Vagina (tissue), 2 donors: ENCODE measurements at places on chromosomes 7 and 10.

- H3K36me3 ChIP-seq, result no peaks in the 10 kb centered on the region
- peaks cover 11% of the 10 kb centered on the region for H3K27me3 ChIP-seq
- no peak within 1 kb of the TSS for H3K27ac ChIP-seq
- peak within 1 kb of the TSS; percentile 8 for H3K4me3 ChIP-seq
Measured at GRCh38 chr10:69573056-69573806, at the start of gene NEUROG3. NEUROG3 (minus strand) TSS chr10:69573422; CDS start chr10:69573043, 379 bp downstream.

GRCh38 chr7:157360483-157361025 lies 23.8 kb downstream of the DNAJB6 start:
- no peaks in the 10 kb centered on the region for H3K27me3 ChIP-seq
- H3K36me3 ChIP-seq, result no peaks in the 10 kb centered on the region

DNA sequence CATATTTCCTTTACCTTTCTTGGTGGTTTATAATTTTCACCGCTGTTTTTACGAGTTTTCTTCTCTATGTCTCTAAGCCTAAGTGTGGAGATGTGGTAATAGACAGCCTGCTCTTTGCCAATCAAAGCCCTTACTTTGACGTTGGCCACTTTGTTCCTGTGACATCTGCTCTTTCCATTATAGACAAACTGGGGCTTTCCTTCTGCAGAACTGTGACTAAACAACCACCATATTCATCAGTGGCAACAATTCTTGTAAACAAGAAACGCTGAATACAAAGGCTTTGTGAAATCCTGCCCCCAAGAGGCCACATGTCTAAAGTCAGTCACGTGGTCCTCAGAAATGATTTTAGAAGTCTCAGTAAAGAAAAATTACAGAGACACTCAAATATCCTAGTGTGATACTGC lies 59.6 kb upstream of the CAPZA2 start:
- peak overlapping the region; percentile 2 for H3K27ac ChIP-seq
- no peak overlapping the region for H3K4me3 ChIP-seq
- H3K27me3 ChIP-seq, result no peaks in the 10 kb centered on the region
- DNase-seq, result no peak

- no peaks in the 10 kb centered on the region for H3K36me3 ChIP-seq
- no peak overlapping the region for H3K4me3 ChIP-seq
- H3K4me1 ChIP-seq, result no peaks in the 10 kb centered on the region
- no peak for DNase-seq
- no peaks in the 10 kb centered on the region for H3K27me3 ChIP-seq
Measured at GRCh38 chr7:81399471-81399870, 370.4 kb downstream of the HGF start.

- no peaks in the 10 kb centered on the region for H3K36me3 ChIP-seq
- no peaks in the 10 kb centered on the region for H3K4me1 ChIP-seq
- no peaks in the 10 kb centered on the region for H3K27me3 ChIP-seq
- H3K27ac ChIP-seq, result no peak overlapping the region
- DNase-seq, result no peak
Measured at GRCh38 chr7:155119801-155120382, 49.8 kb downstream of the HTR5A start.

DNA sequence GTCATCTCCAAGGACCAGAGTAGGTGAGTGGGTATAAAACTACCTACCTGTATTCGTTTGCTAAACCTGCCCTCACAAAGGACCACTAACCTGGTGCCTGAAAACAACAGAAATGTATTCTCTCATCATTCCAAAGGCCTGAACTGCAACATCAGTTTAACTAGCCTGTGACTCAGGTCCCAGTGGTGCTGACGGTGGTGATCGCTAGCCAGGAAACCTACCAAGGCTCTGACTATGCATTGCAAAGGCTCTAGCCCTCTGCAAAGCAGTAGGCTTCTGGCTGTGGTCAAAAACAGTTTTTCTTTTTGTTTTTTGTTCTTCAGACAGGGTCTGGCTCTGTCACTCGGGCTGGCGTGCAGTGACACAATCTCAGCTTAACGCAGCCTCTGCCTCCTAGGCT lies 107.5 kb downstream of the NPTX2 start:
- no peaks in the 10 kb centered on the region for H3K36me3 ChIP-seq
- DNase-seq, result no peak
- H3K4me3 ChIP-seq, result no peak overlapping the region

DNA sequence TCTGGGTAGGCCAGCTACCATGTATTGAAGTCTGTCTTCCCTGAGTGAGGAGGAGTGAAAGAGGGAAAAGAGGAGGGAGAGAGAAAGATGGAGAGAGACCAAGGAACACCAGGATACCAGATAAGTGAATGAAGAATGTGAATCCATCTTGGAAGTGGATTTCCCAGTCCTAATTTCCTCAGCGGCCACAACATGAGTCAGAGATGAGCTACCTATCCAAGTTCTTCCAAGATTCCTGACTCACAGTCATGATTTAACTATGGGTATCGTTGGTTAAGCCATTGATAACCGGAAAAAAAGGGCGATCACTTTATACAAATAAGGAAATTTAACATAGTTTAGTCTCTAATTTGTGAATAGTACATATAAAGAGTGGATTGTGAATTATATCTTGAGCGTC lies 561.8 kb downstream of the ATRNL1 start:
- no peaks in the 10 kb centered on the region for H3K36me3 ChIP-seq
- no peak overlapping the region for H3K4me3 ChIP-seq
- no peak for DNase-seq
- H3K27me3 ChIP-seq, result no peaks in the 10 kb centered on the region
- H3K4me1 ChIP-seq, result no peaks in the 10 kb centered on the region

DNA sequence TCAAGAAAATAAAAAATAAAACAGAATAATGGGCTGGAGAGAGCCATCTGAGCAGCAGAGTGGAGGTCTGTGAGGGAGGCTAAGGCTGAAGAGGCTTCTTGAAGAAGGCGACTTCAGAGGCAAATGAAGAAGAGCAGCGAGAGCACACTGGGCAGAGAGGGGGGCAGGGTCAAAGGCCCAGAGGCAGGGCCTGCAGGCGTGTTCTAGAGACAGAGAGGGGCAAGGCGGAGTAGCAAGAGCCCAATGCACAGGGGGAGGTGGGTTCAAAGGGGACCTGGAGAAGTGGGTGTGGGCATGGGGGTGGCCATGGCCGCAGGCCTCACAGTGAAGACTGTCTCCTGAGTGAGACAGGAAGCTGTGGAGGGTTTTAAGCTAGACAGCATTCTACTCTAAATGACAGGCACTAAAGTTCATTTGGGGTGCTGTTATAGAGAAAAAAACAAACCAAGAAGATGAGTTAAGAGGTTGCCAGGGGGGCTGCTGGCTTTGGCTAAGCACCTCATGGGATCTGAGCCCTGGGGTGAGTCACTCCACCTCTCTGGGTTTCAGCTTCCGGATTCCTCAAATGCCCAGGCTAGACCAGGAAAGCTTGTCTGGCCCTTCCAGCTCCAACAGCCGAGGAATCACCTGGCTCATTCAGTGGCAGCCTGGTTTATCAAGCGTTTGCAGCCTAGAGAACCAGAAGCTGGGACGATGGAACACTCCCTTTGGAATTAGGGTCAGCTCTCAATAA lies 81.7 kb downstream of the DLG5 start:
- peaks cover 26% of the 10 kb centered on the region for H3K36me3 ChIP-seq
- H3K27ac ChIP-seq, result peak overlapping the region; percentile 77
- H3K4me3 ChIP-seq, result no peak overlapping the region

- no peaks in the 10 kb centered on the region for H3K36me3 ChIP-seq
- no peaks in the 10 kb centered on the region for H3K4me1 ChIP-seq
- DNase-seq, result no peak
- H3K4me3 ChIP-seq, result no peak overlapping the region
- no peaks in the 10 kb centered on the region for H3K27me3 ChIP-seq
Measured at GRCh38 chr7:106839511-106839910, 25.6 kb upstream of the PIK3CG start.

GRCh38 chr10:48759113-48759901 lies 74.6 kb downstream of the WDFY4 start:
- no peak overlapping the region for H3K27ac ChIP-seq
- no peaks in the 10 kb centered on the region for H3K36me3 ChIP-seq
- H3K27me3 ChIP-seq, result no peaks in the 10 kb centered on the region
- peak; percentile 55 for DNase-seq

DNA sequence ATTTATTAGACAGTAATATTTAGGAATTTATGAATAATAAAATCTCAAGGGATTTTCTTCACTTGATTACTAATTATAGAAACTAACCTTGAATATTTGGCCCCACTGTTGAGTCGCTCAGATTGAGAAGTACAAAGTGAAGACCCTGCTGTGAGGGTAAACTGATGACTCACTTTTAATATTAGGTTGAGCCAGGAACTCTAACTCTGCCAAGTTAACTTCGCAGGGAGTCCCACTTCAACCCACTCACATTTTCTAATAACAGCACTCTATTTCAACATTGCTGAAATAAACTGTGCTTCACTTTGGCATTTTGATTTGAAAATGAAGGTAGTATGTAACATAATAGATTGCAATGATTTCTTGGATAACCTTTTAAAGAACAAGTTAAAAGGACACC lies 200.7 kb downstream of the POLR1F start:
- H3K4me3 ChIP-seq, result no peak overlapping the region
- no peaks in the 10 kb centered on the region for H3K27me3 ChIP-seq
- DNase-seq, result no peak
- no peaks in the 10 kb centered on the region for H3K4me1 ChIP-seq
- no peaks in the 10 kb centered on the region for H3K36me3 ChIP-seq
- H3K27ac ChIP-seq, result no peak overlapping the region

GRCh38 chr7:36311539-36311938 lies 78.1 kb upstream of the ANLN start:
- DNase-seq, result peak; percentile 90
- no peaks in the 10 kb centered on the region for H3K36me3 ChIP-seq
- H3K4me3 ChIP-seq, result no peak overlapping the region

DNA sequence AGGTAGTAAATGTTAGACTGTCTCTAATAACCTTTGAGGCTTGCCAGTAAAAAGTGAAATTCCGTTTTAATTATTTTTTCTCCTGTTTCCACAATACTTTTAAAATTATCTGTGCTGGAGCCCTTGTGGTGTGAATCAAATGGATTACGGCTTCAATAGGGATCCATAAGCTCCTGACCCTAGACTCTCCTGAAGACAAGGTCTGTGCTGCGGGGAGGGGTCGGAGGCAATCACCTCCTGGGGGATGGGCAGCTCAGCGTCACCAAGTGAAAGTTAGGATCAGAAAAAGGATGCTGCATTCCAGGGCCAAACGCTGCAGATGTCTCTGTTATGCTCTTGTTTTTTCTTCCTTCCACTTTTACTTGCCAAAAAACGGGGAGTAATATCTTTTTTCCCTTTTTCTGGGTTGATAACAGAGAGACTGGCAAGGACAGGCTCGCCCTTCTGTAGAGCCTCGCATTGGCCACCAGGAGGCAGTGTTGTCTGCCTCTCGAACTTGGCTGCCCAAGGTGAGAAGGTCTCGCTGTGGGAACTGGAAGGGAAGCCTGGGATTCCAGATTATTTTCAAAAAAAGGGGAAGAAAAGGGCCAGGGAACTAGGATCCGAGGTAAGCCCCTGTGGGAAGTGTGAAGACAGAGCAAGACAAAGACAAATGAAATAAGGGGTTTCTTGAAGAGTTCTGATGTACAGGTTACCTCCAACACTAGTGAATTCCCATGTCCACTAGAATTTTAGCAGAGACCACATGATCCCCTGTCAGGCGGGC lies 621.9 kb downstream of the ACTR3B start:
- peak; percentile 44 for DNase-seq
- no peaks in the 10 kb centered on the region for H3K36me3 ChIP-seq
- H3K27me3 ChIP-seq, result no peaks in the 10 kb centered on the region
- no peak overlapping the region for H3K4me3 ChIP-seq

DNA sequence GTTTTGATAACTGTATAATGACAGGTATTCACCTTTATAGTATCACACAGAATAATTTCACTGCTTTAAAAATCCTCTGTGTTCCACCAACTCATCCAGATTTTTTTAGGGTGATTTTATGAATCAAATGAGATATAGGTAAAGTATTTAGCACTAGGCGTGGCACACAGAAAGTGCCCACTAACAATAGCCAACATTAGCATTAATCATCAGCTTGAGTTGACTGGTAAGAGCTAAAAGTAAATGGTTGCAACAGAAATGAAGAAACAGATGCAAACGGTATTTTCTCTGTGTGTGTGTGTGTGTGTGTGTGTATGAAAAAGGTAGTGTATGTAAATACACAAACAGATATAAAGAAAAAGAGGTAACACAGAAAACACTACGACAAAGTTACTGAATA lies 378.8 kb upstream of the ETV1 start:
- H3K4me1 ChIP-seq, result no peaks in the 10 kb centered on the region
- H3K4me3 ChIP-seq, result no peak overlapping the region
